ENCODE measurements at places on chromosomes 13 and 19. TPM values are rescaled to one million over a fixed set of nuclear protein-coding genes. Genes with fewer than 3 reads are reported as not detected.

DNA sequence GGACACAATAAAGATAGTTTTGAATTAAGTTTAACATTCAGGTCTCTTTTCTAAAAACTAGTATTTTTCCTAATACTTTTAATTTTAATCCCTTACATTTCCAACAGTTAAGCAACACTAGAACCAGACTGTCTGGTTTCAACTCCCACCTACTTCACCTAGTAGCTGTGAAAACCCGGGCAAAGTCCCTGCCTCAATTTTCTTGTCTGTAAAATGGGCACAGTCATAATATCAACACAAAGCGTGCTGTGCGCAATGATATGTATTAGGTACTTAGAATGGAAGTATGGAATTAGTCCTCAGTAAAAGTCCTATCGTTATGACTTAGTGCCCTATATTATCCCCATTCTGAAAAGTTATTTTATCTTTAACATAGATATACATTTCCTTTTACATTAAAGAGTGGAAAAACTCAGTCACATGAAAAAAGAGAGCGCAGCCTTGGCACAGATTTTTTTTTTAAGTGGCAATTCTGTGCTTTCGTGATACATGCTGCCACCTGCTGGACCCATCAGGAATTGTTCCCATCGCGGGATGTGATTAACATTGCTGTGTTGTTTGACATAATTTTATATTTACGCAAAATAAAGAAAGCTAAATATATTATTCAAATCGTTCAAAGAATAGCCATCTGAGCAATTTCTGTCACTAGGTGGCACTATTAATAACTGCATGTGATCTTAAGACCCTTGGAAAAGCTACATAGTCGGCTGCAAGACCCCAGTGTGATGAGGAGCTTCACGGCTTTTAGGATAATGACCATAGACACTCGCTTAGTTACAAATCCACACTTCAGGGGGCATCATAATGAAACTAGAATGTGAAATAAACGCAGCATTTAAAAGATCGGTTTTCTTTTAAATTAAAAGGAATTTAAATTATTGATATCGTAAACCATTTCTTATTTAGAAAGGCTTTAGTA is 59.9 kb downstream of the LIG4 start:
- DNase-seq = peak; percentile 47

DNA sequence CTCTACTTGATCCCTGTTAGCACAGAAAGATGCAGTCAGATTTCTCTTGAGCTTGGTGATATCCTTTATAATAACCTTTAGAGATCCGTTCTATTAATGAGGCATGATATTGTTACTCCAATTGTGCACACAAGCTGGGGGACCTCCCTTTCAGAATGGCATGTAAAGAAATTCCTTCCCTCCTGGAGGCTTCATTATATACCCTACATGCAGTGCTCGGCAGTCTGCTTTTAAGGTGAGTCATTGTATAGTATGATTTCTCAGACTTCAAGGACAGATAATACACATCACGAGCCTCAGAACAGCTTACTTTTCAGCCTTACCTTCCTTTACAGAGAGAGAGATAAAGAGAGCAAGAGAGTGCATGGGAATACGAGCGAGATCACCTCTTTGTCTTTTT is 261.3 kb downstream of the ATP8A2 start:
- no peak for DNase-seq

DNA sequence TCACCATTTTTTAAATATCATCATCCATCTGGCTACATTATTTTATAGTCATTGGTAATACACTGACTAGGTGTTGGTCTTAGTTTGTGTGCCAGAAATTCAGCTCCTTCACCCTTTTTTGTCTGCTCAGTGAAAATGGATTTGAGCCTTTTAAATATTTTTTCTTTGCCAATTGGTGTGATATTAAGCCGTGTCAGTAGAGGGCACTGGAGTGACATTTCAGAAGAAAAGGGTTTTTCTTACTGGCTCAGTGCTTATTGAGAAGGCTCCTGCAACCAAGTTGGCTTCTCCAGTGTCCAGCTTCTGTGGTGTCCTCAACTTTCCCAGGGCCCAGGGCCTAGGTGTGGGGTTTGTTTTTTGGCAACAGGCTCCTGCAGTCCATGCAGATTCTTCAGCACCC is 546.6 kb downstream of the DACH1 start:
- no peak for DNase-seq

ZNF491 gene
- polyA plus RNA-seq = 2.4 TPM

GRCh38 chr19:40534148-40534547 is 42.5 kb upstream of the SHKBP1 start:
- no peak for DNase-seq

HMG20B gene
- polyA plus RNA-seq = 59.6 TPM

KLF5 gene
- polyA plus RNA-seq = 179 TPM

GRCh38 chr13:77876176-77876575 is 42.5 kb downstream of the EDNRB start:
- DNase-seq = no peak

DNA sequence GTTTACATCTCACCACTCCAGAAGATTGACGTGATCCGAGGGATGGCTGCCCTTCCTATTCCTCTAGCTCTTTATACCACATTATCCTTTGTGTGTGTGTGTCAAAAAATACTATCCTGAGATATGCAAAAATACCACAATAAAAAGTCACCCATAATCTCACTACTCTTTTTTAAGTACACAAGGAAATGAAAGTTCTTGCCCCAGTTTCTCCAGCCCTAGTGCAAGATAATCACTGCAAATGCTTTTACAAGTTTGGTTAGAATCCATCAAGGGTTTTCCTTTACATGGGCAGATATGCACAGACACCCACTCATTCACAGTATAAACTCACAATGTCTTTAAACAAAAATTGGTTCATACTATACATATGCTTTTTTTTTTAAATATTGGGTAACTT is 89.3 kb downstream of the DIAPH3 start:
- DNase-seq = no peak

- no peak for DNase-seq
These were observed 953.2 kb downstream of the SLITRK6 start for GRCh38 chr13:84845907-84846619.

DNA sequence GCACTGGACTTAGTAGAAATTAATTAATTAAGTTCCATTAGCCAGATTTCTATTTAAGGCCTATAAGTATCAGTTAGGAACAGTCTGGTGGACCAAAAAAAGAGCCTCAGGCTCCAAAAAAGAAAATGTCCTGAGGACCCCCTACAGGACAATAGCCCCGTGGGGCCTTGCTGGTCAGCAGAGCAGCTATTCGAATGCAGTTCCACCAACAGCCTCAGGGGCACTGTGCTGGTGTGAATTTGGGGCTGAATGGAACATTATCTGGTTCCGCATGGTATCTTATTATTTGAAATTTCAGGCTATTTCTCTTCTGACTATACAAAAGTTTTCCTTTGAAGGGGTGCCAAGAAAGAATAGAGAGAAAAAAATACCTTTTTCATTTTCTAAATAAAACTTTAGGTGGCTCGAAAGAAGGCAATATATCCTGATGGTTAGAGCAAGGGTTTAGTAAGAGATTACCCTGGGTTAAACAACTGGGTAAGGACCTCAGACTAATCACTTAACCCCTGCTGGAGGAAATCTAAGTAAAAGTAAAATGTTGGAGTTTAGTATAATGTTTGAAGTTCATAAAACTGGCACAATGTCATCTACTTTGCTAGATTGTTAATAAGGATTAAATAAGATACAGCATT is 147.2 kb downstream of the MIPEP start:
- no peak for DNase-seq

TNNI3 gene
- polyA plus RNA-seq = 0.88 TPM

- no peak for DNase-seq
These were observed 168.1 kb downstream of the RBM26 start for GRCh38 chr13:79237981-79238380.

DNA sequence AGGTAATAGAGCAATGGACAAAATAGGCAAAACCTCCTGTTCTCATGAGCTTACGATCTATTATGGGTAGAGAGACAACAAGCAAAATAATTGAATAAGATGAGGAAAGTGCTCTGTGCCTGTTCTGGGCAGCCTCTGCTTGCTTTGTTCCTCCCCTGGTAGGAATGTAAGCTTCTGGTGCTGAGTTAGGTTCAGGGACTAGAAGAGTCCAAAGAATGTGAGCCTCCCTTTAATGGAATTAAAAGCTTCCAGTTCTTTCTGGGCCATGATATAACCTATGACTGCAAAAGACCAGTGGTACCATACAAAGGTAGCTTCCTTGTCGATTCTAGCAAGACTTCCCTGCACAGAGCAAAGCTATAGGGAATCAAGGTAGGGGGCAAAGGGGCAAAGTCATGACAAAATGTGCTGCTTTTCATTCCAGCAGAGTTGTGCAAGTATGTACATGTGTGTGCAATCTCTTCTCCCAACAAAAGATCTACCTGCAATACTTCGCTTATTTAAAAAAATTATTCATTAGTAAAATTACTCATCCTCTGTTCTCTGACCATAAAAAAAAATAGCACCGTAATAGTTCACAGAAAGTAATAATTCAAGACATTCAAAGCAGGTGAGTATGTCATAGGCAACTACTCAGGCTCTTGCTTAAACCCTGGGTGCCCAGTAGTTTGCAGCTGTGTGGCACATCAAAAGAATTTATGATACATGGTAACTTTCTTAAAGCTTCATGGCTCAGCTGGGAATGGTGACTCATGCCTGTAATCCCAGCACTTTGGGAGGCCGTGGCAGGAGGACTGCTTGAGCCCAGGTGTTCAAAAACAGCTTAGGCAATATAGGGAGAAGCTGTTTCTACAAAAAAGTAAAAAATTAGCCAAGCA is 21.4 kb downstream of the ACOD1 start:
- no peak for DNase-seq

AKAP11 gene
- 28.2 TPM for polyA plus RNA-seq

TNFSF13B gene
- 2.9 TPM for polyA plus RNA-seq

DNA sequence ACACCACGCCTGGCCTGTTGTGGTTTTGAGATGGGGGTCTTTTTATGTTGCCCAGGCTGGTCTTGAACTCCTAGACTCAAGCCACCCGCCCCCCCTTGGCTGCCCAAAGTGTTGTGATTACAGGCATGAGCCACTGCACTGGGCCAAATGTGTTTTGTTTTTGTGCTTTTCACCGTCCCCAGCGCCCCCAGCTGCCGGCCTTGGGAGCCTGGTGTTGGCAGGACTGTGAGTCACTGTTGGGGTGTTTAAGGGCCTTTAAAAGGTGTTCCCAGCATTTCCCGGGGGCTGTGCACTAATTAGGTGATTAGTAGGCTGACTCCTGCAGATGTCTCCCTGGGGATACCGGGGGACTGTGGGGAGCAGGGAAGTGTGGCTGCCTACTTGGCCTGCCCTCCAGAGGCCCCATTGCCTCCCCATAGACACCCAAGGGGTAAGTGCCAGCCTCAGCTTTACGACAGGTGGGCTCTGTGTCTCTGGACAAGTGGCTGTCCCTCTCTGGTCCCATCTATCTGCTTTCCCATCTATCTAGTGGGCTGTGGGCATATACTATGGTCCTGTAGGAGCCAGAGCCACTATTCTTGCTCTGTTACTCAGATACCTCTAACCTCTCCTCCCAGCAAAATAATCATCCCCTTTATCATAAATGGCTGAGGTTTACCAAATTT is 11.8 kb upstream of the TLE5 start:
- DNase-seq = no peak

DNA sequence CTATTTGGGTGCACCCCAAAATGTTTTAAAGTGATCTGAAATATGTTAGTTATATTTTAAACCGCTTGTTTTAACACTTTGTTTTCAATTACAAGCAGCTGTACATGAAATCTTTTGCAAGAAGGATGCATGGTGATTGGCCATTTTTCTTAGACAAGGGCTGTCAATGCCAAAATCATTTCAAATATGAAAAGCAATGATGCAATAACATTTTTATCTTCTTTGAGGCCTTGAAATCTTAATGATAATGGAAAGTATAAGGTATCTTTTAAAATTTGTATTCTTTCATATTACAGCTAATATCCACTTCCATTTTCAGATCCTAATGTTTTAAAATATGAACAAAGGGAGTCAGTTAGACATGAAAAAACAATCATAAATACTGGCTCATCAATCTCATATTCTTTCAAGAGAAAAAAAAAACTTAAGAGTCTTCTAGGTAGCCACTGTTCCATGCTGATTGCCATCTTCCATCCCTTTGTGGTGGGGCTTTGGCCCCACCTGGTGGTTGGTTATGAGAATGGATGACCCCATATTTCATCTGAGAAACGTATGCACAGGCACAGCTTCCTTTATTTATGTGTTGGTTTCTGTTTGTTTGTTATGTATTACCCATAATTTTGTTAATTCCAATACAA is 330.3 kb upstream of the MIR17HG start:
- DNase-seq = peak; percentile 25

TGFBR3L gene
- polyA plus RNA-seq = 1.4 TPM

DNA sequence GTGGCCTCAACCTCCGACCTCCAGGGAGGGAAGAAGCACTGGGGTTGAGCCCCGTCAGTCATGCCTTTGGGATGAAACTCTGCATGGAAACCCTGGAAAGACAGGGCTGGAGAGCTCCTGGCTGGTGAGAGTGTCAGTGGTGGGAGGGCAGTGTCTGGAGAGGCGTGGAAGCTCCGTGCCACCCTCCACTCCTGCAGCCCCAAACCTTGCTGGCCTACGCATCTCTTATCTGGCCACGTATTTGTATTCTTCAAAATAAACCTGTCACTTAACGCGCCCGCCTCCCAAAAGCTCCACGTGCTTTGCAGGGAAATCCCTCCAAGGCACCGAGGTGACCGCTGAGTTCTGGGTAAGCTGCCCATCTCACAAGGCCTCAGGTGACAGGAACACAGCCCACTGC is 84.3 kb downstream of the TEX29 start:
- DNase-seq = no peak

GRCh38 chr19:34676697-34677385 is at the start of gene SCGB2B2:
SCGB2B2 (minus strand) TSS chr19:34677159; CDS start chr19:34594563, 82,596 bp downstream.
- DNase-seq = no peak

DNA sequence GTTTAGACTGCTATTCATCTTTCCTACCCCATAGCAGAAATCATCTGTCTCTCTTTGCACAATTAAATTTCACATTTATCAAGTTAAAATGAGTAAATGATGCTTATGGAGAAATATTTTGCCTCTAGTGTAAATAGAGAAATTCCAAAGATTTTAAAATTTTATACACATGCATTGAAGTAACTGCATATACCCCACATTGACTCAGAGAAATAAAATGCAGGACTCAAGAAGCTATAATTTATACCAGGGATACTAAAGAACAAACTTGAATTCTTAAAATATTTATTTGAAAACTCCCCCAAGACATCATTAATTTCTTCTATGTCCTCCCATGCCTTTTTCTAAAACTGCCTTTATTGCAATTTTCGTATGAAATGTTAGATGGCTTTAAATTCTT is 165.8 kb downstream of the DIAPH3 start:
- no peak for DNase-seq

DNA sequence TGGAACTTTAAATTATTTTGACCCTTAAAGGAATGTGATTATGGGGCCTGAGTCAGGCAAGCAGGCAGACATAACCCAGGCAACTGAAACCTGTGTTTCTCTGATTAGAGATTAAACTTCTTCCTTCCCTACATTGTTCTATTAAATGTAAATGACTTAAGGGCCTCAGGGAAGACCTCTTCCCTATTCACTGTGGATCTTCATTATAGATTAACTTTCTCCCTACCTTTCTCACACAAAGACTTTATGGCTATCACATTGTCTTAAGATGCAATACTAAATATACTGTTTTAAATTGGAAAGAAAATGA is 8.8 kb upstream of the METTL21C start:
- DNase-seq = no peak

GPR4 gene
- polyA plus RNA-seq = 0.66 TPM

GRCh38 chr13:99737481-99738245 is 233.9 kb downstream of the ZIC5 start:
- no peak for DNase-seq

- DNase-seq = no peak
These were observed 22.6 kb downstream of the FAM124A start for GRCh38 chr13:51244637-51245405.

ZNF486 gene
- polyA plus RNA-seq = 9.0 TPM

Data from large intestine (tissue), 12 donors.